T-helper 17 cell (primary cell): ENCODE measurements at places on chromosomes 4 and X.

DNA sequence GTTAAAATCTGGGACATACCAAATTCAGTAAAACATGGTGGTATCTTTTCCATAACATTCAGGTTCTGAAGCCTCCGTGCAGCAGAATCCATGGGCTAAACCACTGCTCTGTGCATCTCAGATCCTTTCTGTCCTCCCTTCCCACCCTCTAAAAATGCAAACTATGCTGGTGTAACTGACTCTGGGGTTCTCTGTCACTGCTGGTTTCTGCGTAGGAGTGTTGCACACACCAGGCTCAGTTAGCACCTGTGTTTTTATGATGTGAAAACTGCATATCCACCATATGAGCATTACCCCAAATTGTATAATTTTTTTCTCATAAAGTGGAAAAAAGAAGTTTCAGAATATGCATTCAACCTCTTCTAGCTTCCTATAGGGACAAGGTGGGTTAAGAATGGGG, 22.4 kb upstream of the IL21 start:
- H3K27me3 ChIP-seq = no peaks in the 10 kb centered on the region
- no peak for DNase-seq
- H3K4me1 ChIP-seq = peaks cover 5% of the 10 kb centered on the region
- H3K4me3 ChIP-seq = no peak overlapping the region
- no peaks in the 10 kb centered on the region for H3K36me3 ChIP-seq
- H3K27ac ChIP-seq = no peak overlapping the region

DNA sequence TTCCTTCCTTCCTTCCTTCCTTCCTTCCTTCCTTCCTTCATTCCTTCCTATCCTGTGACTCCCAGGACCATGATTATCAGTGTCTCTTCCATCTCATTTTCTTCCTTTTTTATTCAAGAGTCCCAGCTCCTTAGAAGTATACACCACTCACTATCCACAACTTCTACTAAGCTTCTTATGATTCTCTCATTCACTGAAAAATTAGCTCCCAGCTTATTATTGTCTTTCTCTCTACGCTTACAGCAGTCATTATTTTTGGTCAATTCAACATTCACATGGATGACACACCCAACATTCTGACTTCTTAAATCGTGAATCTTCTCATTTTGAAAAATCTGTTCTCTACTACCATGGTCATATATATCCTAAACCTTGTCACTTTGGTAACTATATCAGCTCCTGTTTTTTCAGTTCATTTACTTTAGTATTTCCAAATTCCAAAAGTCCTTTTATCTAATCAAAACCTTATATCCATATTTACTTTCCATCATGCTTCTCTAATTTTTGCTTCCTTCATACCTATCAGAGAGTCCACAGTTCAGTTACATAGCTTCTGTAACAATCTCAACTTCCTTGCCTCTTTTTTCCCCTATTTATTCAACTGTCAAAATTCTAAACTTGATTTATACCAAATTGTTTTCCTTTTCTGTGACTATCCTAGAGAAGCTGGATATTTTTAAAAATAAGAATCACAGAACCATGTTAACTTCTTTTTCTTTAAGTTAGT, 677.5 kb downstream of the RAPGEF2 start:
- H3K27ac ChIP-seq = no peak overlapping the region
- H3K4me3 ChIP-seq = no peak overlapping the region
- DNase-seq = no peak
- no peaks in the 10 kb centered on the region for H3K36me3 ChIP-seq

DNA sequence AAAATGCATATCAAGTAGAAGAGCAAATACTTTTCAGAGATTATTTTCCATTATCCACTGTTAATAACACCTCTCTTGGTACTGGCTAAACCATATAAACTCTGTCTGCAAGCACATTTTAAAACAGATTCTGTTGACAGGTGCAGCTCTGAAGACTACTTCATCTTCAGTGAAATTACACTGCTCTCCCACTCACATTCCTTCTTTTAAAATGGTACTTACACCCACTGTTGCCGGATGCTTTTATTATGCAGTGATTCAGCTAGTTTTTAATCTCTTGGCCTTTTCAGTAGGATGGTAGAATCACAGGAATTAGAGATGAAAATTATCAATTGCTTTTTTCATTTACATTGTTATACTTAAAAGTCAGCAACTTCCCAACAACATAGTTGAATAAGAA, 381.6 kb downstream of the GASK1B start:
- no peak for DNase-seq
- H3K4me3 ChIP-seq = no peak overlapping the region

DNA sequence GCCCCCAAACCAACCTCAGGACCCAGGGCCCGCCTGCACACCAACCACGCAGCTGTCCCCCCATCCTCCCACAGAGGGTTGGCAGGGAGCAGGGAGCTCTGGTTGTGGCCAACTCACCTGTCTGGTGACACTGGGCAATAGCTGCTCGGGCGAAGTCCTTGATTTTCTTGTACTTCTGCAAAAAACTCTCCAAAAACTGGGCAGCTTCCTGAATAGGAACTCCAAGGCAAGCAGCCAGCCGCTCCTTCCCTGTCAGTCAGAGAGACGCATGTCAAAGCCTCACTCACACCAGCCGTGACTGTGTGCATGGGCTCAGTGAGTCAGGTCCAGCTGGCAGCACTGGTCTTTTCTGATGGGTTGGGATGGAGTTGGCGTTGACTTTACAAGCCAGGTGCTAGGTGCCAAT, 26.4 kb downstream of the NAT8L start:
- no peak overlapping the region for H3K27ac ChIP-seq
- no peak overlapping the region for H3K4me3 ChIP-seq
- peaks cover 4% of the 10 kb centered on the region for H3K36me3 ChIP-seq
- no peak for DNase-seq
- peaks cover 7% of the 10 kb centered on the region for H3K27me3 ChIP-seq
- no peaks in the 10 kb centered on the region for H3K4me1 ChIP-seq

- peaks cover 39% of the 10 kb centered on the region for H3K27me3 ChIP-seq
- no peak overlapping the region for H3K27ac ChIP-seq
- H3K36me3 ChIP-seq = peaks cover 3% of the 10 kb centered on the region
- H3K4me1 ChIP-seq = peaks cover 5% of the 10 kb centered on the region
- H3K4me3 ChIP-seq = no peak overlapping the region
These were observed 20.8 kb downstream of the FAM184B start for GRCh38 chr4:17760626-17761025.

- DNase-seq = no peak
- no peak overlapping the region for H3K4me3 ChIP-seq
- H3K27me3 ChIP-seq = peaks cover 5% of the 10 kb centered on the region
These were observed 77.1 kb downstream of the GEMIN8 start for GRCh38 chrX:13952581-13952980.
